ENCODE measurements at places on chromosomes 7 and 10. TPM values are rescaled to one million over a fixed set of nuclear protein-coding genes. Genes with fewer than 3 reads are reported as not detected.

The HDAC9 gene
- 52.8 TPM for total RNA-seq

The CLRN3 gene
- not detected for total RNA-seq

The MEOX2 gene
- total RNA-seq: not detected

The FLNC gene
- total RNA-seq: 8.0 TPM

The CDC14C gene
- not detected for total RNA-seq

The NEURL1 gene
- total RNA-seq: 0.24 TPM

The CHST3 gene
- total RNA-seq: 20.0 TPM

The ZNF488 gene
- total RNA-seq: 1.1 TPM

Measured in tracheal epithelial cell (primary cell).